ENCODE measurements at places on chromosomes 2 and 18.

GRCh38 chr18:54405290-54405689, 47.6 kb downstream of the C18orf54 start:
- H3K4me1 ChIP-seq: no peaks in the 10 kb centered on the region
- no peak overlapping the region for H3K27ac ChIP-seq
- no peak overlapping the region for H3K4me3 ChIP-seq
- H3K27me3 ChIP-seq: no peaks in the 10 kb centered on the region

- DNase-seq: no peak
- no peak overlapping the region for H3K27ac ChIP-seq
- H3K4me1 ChIP-seq: no peaks in the 10 kb centered on the region
These were observed 754.9 kb downstream of the RNF144A start for GRCh38 chr2:7672027-7672684.

DNA sequence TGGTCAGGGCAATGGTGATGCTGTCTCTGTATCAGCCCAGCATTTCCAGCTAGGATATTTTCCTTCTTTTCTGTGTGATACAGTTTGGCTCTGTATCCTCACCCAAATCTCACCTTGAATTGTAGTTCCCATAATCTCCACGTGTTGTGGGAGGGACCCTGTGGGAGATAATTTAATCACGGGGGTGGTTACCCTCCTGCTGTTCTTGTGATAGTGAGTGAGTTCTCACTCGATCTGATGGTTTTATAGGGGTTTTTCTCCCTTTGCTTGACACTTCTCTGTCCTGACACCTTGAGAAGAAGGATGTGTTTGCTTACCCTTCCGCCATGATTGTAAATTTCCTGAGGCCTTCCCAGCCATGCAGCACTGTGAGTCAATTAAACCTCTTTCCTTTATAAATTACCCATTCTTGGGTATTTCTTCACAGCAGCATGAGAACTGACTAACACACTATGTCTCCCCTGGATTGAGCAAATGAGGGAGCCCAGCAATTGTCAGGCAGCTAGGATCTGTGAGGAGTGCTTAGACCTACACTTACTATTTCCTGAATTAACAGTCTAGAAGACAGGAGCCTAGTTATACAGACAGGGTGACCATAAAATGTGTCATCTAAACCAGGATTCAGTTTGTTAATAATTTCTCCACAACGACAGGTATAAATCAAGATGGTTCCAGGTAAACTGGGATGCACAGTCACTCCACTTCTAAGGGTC, 6.0 kb downstream of the SCN2A start:
- no peak overlapping the region for H3K4me3 ChIP-seq
- no peak overlapping the region for H3K27ac ChIP-seq
- no peaks in the 10 kb centered on the region for H3K4me1 ChIP-seq
- no peak for DNase-seq

DNA sequence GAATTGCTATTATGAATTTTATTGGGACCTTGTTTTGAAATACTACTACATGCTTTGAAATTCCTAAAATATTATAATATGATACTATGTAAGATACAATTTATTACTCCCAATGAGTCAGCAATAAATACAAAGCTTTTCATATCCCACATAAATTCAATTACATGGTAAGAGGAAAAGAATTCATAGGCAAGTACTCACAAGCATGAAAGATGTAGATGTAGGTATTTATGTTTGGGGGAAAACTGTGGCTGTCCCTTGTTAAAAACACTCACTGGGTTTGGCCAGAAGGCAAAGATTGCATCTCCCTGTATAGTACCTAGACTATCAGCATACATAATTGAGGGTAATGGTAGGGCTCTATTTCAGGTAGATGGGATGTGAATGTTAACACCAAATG, 90.4 kb downstream of the MBD2 start:
- H3K27me3 ChIP-seq: no peaks in the 10 kb centered on the region
- H3K4me1 ChIP-seq: no peaks in the 10 kb centered on the region
- no peak for DNase-seq
- no peak overlapping the region for H3K4me3 ChIP-seq
- no peak overlapping the region for H3K27ac ChIP-seq

DNA sequence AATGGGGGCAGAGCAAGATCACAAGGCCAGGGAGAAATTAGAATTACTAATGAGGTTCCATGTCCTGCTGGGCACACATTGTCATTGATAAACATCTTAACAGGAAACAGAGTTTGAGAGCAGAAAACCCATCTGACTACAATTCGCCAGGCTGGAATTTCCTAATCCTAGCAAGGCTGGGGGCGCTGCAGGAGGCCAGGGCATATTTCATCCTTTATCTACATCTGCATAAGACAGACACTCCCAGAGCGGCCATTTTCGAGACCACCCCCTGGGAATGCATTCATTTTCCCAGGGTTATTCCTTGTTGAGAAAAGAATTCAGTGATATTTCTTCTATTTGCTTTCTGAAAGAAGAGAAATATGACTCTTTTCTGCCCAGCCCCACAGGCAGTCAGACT, 152.7 kb downstream of the SUCLG1 start:
- no peak overlapping the region for H3K27ac ChIP-seq
- no peaks in the 10 kb centered on the region for H3K27me3 ChIP-seq
- no peak for DNase-seq
- H3K36me3 ChIP-seq: no peaks in the 10 kb centered on the region
- no peak overlapping the region for H3K4me3 ChIP-seq

Measured in thoracic aorta (tissue), 2 donors.